ENCODE measurements at places on chromosomes 2 and 18.
A peak's percentile ranks its signal among the peaks of the same experiment; 100 is the strongest.

- peak; percentile 58 for DNase-seq
These were observed 61.4 kb downstream of the TGOLN2 start for GRCh38 chr2:85266146-85267041.

GRCh38 chr18:46322411-46322891 is 218.3 kb downstream of the HAUS1 start:
- no peak for DNase-seq

- DNase-seq, result peak; percentile 82
These were observed 92.8 kb downstream of the AP1S3 start for GRCh38 chr2:223744580-223744979.

- no peak for DNase-seq
These were observed 91.8 kb downstream of the SKA1 start for GRCh38 chr18:50466634-50467033.

Data from astrocyte of the hippocampus (primary cell).